ENCODE measurements at places on chromosomes 2 and 18.
A peak's percentile ranks its signal among the peaks of the same experiment; 100 is the strongest.

- no peak for DNase-seq
Measured at GRCh38 chr2:57049273-57049672, 865.5 kb downstream of the CCDC85A start.

DNA sequence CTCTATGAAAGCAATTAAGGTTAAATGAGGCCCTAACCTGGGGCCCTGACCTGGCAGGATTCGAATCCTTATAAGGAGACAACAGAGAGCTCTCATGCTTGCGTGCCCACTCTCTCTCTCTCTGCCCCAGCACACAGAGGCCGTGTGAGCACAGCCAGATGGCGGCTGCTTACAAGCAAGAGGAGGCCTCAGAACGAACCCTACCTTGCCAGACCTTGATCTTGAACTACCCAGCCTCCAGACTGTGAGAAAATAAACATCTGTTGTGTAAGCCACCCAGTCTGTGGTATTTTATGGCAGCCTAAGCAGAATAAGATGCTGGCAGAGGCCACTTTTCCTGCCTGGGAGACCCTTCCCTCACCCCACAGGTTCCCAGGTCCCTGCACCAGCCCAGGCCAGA is 5.2 kb upstream of the UBE2F start:
- DNase-seq = no peak

DNA sequence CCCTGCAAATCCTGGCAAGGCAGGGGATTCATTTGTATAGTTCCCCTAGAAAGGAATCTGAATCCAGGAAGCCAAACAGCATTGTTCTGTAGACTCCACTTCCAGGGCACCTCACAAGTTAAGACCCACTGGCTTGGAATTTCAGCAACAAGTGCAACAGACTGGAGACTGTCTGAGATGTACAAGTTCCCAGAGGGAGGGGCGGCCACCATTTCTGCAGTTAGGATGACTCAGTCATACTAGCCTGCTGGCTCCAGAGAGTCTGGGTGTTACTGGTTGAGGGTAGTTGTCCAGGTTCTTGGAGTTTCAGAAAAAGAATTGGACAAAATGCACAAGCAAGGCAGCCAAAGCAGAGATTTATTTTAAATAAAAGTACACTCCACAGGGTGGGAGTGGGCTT is 384.2 kb downstream of the DSC3 start:
- DNase-seq = no peak

- no peak for DNase-seq
Measured at GRCh38 chr2:26482211-26483026, 4.5 kb upstream of the OTOF start.

- DNase-seq = no peak
Measured at GRCh38 chr2:16103614-16104314, 163.4 kb downstream of the MYCN start.

GRCh38 chr2:78585871-78586270 is 439.6 kb upstream of the REG3G start:
- no peak for DNase-seq

GRCh38 chr2:190069936-190070696 is 7.6 kb upstream of the MSTN start:
- DNase-seq = peak; percentile 55

DNA sequence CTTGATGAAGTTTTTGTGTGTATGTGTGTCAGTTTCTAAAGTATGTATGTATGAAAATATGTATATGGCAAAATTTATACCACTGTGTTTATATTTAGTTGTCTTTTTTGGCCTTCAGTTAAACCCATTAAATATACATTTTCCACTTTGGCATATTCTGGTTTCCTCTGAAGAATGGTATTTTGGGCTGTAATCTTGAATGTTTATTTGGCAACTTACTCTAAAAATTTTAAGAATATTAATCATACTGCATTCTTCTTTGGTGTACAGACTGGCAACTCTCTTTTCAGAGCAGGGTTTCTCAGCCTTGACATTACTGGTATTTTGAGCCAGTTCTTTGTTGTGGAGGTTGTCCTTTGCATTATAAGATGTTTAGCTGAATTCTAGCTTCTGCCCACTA is 27.9 kb upstream of the CCBE1 start:
- DNase-seq = no peak

- DNase-seq = no peak
Measured at GRCh38 chr18:56097621-56098020, 509.6 kb upstream of the TCF4 start.

DNA sequence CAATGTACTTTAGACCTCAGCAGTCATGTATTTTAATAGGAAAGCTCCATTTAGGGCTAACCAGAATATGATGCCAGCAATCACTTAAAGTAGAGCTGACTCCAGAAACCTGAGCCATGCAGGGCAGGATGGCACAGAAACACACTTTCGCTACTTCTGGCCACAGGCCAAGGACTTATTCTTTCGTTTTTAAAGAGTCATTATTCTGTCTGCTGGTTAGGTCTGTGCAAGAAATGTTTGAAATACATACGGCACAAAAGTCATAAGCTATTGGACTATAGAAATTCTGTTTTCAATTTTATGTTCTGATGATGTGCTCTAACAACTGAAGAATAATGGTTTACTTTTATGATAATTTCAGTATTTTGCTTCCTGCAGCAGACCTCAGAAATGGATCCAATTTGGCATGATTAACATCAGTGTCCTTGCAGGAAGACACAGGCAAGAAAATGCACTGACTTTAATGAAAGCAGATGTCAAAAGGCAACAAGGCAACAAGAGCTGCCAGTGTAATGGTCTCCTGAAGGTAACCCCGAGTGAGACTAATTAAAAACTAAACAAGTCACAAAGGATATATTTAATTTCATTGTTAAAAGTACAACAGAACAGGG is 114.4 kb upstream of the CHRNA1 start:
- no peak for DNase-seq

DNA sequence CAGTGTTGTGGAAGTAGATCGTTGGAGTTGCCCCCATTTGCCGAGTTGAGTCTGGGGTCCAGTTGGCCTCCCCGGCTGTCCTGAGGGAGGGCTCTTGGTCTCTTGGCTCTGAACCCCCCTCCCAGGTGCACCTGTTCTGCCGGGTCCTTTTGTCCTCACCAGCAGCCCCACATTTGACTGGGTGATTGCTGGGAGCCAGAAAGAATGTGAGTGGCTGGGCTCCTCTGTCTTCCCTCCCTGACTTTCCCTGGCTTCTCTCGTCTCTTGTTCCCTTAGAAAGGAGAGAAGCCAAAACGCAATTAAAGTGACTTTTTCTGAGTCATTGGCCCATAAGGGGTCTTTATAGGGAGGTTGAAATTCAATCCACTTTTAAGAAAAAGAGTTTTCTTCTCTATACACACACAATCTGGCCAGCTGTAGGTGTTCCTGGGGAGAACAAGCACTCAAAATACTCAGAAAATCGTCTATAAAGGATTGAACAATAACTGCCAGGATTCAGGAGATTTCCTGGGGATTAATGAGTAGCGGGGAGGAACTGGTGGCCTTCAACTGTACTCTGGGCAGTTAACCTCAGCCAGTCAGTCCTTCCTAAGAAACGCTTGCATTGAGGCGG is 131.0 kb downstream of the TMEM182 start:
- no peak for DNase-seq

DNA sequence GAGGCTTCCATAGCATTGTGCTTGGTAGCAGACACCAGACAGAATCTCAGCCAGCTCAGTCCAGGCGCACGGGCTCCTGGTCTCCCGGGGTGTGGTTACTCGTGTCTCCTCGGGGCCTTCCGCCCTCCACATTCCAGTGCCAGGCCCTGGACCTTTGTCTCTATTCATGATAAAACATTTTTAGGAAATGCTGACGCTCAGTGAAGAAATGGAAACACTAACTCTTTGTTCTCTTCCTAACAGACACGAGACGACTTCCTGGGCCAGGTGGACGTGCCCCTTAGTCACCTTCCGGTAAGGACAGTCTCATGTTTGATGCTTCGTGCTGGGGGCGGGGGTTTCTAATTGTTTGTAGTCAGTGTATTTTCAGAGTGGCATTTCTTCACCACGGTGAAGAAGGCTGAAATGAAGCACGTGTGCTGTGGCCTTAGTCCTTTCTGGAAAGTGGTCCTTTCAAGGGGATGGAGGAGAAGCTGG is 271.8 kb downstream of the NEDD4L start:
- no peak for DNase-seq

DNA sequence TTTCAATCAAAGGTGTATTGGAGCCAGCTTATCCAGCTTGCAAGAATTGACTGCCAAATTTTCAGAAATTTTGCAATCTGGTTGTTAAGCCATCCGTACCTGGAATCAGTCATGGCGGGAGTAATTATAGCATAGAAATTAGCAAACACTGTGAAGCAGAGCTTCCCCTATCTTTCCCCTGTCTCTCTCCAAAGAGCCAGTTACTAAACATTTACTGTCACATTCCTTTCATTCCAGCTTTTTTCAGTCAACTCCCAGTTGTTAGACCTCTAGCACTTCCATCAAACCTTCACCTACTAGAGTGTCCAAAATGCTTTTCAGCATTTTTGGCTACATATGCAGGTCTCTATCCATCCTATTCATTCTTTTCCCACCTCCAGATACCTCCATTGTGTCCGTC is 137.4 kb downstream of the MC4R start:
- no peak for DNase-seq

- DNase-seq = peak; percentile 44
Measured at GRCh38 chr18:9334973-9335696, 562 bp downstream of the TWSG1 start.

DNA sequence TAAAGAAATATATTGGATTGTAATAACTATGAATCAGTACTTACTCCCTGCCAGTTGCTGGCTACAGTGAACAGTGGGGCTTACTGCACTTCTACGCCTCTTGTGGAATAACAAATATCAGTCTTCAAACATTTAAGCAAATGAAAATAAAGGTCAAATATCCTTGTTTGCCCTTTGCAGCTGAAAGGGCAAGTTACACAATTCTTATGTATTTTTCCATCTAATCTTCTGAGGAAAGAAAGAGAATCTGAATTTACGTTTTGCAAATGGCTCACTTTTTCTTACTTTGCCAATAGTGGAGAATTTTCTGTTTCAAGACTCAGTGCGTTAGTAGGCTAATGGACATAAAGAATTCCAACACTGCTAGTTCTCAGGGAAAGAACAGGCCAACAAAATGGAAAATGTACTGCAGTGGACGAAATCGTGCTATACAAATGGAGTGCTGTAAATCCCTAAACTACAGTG is 157.2 kb upstream of the TMEM200C start:
- no peak for DNase-seq

DNA sequence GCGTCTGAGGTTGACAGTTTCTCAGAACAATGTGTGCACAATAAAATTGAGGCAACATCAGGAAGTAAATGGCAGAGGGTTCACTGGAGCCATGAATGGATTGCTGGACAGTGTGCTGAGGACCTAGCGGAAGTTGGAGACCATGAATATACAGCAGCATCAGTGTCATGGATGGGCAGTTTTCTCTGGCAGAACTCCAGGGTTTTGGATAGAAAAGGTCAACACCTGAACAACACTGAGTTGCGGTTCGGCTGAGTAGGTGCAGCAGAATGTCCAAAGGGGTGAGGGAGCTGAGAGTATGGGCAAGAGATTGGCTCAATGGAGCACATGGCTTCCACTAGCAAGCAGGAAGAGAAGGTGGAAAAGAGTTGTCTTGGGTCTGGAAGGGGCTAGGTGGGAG is 73.7 kb downstream of the DNER start:
- DNase-seq = no peak

GRCh38 chr2:121868652-121869051 is 113.2 kb downstream of the TSN start:
- DNase-seq = no peak

- no peak for DNase-seq
Measured at GRCh38 chr2:183903026-183903425, 695.3 kb upstream of the ZNF804A start.

DNA sequence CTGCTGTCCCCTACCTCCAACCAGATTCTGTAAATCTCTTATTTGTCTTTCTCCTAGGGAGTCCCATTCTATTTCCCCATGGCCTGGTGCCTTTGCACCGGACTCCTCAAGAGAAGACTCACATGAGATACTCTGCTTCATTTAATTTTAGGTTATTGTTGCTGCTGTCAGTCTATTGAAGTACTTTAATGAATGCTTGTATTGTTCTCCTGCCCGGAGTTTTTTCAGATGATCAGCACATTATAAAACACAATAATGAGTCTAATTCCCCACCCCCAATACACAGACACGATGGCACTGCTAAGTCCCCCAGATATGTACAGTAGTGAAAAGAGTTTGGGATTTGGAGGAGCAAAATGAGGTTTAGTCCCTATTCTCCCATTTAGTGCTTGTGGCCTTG is 58.9 kb downstream of the HAUS1 start:
- no peak for DNase-seq

DNA sequence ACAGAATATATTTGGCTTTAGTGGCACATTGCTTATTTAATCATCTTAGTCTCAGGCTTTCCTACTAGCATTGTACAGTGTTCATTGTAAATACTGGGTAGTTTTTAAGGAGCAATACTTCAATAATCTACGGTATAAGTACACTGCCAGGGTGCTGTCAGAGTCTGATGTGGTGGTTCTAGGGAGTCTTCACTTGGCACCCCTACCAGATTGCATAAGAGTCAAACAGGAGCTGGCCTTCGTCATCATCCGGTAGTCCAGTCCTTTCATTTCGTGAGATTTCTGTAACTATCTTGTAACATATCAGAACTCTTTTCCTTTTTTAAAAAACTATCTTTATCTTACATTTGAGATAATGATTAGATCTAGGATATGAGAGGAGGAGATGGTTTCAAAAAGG is 91.1 kb downstream of the ZNF532 start:
- DNase-seq = no peak

- no peak for DNase-seq
Measured at GRCh38 chr2:150937030-150937429, 324.6 kb downstream of the RBM43 start.

- DNase-seq = no peak
Measured at GRCh38 chr2:72694715-72695496, 130.9 kb downstream of the EXOC6B start.

DNA sequence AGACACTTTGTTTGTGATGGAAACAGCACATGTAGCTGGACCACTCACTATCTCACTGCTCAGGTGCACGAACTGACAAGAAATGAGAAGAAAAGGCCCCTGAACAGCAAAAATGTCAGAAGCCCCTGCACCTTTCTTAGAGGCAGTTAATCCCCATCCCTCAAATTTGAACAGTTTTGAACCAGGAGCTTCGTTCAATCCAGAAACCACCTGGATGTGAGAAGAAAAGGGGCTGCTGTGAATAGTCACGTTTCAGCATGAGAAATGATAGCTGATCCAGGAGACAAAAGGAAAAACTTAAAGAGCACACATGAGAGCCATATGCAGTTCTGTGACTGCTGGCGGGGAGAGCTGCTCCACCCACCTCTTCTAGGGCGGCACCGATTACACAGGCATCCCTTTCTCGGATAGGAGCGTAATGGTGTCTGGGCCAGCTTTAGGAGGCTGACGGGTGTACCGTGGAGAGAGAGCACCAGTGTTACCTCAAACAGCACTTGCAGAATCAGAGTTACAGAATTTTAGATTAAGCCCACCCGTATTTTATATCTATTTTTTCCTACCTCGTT is 117.0 kb upstream of the EML6 start:
- peak; percentile 23 for DNase-seq

DNA sequence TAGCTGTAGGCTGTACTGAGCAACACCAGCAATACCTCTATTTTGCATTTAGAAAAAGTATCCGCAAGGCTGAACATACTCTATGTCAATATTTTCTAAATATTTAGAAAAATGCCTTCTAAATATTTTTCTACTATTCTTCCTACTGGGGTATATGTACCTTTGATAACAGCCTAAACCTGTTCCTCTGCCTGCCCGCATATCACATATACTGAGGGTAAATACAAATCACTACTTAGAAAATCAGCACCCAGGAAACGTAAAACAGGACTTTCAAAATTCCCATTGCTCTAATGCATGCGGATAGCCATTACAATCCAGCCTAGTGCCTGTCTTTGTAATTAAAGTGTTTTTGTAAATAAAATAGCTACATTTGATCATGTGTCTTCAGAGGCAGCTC is 56.1 kb downstream of the NCKAP5 start:
- no peak for DNase-seq

All from CD4-positive, alpha-beta T cell treated with Interleukin-4 for 1 hour (primary cell).